GF-D8 (cell line): ENCODE measurements at places on chromosomes 5 and 9.

DNA sequence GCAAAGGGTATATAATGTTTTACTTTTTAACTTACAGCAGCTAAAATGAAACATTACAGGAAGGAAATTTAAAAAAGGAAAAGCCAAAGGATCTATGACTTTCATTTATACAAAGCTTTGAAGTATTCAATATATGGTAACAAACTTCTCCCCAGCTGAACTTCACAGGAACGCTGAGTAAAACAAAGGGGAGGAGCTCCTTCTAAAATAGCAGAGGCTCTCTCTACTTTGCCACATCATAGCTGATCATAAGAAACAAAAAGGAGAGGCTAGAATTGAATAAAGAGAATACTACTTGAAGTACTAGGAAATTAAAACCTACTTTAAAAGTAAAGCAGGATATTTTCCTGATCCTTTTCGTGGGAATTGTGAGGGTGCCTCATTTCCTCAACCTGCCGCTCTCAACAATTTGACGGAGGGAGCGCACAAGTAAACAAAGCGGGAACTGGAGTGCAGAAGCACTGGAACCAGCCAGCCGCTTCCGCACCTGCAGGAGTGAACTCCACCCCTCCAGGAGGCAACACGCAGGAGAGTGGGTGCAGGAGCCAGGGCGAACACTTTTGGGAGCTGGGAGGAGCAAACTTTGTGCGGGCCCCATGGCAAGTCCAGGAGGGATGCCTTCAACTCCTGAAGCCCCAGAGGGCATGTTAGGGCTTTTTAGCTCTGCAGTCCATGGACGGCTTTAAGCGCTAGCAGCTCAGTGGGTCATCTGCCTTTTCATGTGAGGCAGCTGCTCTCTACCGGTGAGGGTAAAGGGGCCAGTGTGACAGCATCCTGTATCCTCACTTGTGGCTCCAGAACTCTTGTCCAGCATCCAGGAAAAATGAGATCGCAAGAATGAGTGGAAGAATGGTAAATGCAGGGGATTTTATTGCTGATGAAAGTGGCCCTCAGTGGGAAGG is 757.4 kb downstream of the PTPRD start:
- DNase-seq = no peak

DNA sequence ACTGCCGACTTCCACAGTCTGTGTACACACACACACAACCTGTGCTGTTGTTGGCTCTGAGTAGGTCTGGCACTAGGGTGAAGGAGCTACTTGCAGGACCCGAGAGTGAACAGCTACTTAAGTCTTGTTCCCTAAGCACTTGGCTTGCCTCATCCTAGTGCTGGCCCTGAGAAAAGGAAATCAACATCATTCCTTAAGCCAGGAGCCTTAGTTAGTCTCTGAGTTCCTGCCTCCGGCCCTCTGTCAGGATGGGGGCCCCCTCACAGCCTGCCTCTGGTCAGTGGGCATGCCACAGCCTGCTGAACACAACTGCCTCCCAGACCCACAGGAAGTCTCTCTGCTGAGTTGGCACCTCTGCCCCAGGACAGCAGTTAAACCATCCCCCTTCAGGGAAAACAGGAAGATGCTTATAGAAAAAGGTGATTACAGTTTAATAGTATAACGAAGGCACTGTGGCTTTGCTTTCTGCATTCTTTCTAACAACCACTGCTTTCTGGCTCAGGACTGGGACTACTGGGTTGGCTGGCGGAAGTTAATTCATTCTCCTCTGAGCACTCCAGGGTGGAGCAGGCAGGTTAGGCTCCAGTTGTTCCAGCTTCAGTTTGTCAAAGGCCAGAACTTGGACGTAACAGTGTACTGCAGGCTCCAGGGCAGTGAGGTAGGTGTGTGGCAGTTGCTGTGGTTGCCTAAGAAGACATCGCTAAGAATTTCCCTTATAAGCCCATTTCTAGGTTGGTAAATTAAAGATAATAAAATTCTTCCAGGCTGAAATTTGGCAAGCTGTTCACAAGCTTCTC is 2.8 kb downstream of the MAMDC2 start:
- no peak for DNase-seq

GRCh38 chr5:168858371-168858770 is 279.2 kb upstream of the PANK3 start:
- DNase-seq = no peak

DNA sequence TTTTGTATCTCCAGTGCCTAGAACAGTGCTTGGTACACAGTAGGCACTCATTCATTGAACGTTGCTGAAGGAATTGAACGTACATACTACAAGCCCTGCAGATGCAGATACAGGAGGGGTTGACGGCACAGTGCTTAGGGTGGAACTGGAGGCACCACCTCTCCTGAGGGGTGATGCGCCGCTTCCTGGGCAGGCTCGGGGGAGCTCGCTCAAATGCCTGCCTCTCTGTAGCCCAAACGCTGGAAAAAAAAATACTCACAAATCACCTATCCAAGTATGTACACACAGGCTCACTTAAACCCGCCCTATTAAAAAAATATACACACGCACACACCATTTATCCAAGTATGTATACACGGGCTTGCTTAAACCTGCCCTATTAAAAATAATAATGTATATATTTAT is 536 bp upstream of the COMMD10 start:
- no peak for DNase-seq

DNA sequence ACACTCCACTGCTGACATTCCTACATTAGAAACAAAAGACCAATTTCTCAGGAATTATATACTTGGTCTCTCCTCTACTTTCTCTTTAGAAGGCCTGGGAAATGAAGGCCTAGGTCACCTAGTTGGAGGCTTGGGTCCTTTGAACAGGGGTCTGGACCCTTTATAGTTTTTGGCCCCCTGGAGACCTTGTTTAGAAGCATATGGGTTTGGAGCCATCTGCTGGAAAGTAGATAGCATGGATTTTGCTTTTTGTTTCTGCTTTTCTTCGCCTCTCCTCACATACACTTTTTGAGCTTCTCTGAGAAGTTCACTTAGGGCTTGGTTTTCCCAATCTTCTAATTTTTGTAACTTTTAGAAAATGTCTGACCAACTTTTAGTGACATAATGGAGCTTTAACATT is 67.1 kb upstream of the CDK20 start:
- no peak for DNase-seq

- DNase-seq = no peak
These were observed 1111.1 kb downstream of the TAF11L14 start for GRCh38 chr5:18745042-18745987.

DNA sequence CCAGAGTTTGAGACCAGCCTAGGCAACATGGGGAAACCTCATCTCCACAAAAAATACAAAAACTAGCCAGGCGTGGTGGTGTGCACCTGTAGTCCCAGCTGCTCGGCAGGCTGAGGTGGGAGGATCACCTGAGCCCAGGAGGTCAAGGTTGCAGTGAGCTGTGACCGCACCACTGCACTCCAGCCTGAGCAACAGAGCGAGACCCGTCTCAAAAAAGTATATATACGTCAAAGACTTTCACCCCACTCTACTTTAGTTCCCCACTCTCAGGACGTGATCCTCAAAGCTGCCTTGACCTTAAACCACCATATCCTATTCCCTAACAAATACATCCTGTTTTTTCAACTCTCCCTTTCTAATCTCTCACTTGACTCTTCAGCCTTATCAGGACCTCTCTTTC is 41.0 kb downstream of the PCDHGC5 start:
- DNase-seq = no peak

DNA sequence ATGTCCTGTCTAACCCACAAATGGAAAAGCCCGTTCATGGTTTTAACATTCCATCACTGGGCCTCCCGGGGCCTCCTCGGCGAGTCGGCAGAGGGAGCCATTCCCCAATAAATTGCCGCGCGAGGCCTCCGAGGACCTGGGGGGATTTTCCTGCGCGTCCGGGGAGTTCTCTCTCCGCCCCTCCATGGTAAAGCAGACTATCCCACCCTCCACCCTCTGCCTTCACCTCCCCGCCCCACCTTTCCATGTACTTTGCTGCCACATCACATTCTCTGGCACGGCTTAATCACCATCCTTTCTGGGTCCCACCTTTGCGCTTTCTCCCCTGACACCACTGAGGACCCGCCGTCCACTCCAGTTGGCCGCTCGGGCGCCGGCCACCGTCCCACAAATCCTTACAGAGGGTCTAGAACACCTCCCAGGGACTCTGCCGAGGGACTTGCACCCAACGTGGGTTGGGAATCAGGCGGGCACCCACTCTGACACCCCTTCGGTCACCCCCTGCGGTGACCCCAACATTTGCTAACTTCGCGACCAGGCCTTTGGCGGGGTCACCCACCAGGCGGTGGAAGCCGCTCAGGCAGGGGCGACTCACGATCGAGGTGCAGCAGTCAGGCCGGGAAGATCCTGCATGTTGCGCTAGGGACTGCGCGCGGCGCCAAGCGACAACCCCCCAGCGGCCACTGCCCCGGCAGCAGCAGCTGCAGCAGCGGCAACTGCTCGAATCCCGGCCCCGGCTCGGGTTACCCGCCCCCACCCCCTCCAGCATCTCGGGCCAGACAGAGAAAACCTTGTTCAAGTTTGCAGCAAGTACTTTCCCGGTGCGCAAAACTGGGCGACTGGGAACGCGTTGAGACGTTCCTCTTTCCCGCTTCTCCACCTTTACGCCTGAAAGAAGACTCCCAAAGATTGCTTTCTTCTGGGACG is at the start of gene MEGF10:
MEGF10 (plus strand) TSS at position 778 of the 927 bp plus-strand sequence. CDS start 40,513 bp downstream, outside the sequence.
- no peak for DNase-seq

- no peak for DNase-seq
These were observed 1.7 kb downstream of the TPM2 start for GRCh38 chr9:35687972-35688557.

DNA sequence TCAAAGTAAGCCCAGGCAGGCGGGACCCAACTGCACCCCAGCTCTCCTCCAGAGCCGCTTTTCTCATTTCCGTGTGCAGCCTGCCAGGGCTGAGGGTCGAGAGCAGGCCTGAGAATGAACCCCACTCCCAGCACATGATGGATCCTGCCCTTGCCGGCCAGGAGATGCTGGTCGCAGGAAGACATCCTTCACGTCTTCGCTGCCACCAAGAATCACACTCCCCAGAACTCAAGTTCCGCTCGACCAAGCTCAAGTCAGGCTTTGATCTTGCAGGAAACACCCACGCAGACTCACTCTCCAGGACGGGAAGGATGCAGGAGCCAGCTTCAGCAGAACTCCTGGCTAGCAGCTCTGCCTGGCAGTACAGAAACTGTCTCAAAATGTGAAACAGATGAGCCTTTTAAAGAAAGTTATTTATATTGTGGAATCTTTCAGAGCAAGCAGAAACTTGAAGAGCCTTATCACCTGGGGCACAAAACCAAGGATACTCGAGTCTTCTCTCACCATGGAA is 102.4 kb downstream of the ROR2 start:
- DNase-seq = no peak

GRCh38 chr9:128733256-128733655 is 9.3 kb upstream of the ZDHHC12 start:
- peak; percentile 81 for DNase-seq

DNA sequence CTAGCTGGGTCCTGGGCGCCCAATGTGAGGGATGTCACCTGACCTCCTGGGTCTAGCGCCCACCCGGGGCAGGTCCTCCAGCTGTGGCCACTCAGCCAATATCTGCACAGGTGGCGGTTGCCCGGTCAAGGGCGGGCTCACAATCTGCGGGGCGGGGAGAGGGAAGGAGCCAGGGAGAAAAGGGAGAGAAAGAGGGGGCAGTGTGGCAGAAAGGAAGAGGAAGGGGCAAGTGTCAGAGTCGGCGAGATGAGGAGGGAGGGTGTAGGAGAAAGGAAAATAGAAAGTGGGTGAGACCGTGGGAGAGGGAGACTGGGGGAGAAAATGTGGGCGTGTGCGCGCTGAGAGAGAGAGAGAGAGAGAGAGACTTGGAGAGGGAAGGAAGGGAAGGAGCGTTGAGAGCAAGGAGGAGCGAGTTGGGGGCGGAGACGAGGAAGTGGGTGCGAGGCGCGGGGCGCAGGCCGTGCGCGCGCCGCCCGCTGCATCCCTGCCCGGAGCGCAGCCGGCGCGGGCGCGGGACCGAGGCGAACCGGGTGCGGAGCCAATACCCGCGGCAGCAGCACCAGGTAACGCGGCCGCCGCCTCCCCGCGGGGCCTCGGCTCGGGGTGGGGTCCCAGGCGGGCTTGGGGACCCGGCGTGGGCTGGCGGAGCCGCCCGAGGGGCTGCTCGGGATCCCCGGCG is at the start of gene HRH2:
HRH2 (plus strand) TSS at position 479 of the 679 bp plus-strand sequence. CDS start 25,163 bp downstream, outside the sequence.
- DNase-seq = peak; percentile 58

- no peak for DNase-seq
These were observed 166.9 kb downstream of the OLFM1 start for GRCh38 chr9:135254176-135255032.

GRCh38 chr5:81268521-81269196 is 32.7 kb upstream of the ZCCHC9 start:
- DNase-seq = no peak

DNA sequence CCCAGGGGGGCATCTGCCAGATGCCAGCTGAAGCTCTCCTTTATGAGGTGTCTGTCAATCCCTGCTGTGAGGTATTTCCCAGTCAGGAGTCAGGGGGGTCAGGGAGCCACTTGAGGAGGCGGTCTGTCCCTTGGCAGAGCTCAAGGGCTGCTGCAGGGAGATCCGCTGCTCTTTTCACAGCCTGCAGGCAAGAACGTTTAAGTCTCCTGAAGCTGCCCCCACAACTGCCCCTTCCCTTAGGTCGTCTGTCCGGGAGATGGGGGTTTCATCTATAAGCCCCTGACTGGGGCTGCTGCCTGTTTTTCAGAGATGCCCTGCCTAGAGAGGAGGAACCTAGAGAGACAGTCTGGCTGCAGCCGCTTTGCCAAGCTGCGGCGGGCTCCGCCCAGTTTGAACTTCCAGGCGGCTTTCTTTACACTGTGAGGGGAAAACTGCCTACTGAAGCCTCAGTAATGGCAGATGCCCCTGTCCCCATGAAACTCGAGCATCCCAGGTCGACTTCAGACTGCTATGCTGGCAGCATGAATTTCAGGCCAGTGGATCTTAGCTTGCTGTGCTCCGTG is 148.3 kb downstream of the RPS23 start:
- DNase-seq = no peak

- DNase-seq = no peak
These were observed 27.9 kb upstream of the GALNT10 start for GRCh38 chr5:154162539-154163151.

DNA sequence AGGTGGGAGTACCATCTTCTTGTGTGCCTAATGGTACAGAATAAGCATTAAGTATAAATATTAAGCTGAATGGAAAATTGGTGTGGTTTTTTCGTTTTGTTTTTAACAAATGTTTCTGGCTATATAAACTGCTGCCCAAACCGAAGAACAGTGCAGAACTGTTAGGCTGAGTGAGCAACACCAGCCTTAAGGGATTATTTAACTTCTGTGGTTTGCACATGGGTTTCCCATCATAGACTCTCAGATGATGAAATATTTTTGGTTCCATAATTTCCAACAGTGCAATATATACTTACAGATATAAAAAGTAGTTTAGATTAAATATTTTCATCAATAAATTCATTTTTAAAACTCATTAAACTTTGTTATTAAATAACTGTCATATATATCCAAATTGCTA is 16.4 kb downstream of the C5orf63 start:
- DNase-seq = peak; percentile 13
